Right kidney (tissue), 9 donors: ENCODE measurements at places on chromosomes 2 and 18.

DNA sequence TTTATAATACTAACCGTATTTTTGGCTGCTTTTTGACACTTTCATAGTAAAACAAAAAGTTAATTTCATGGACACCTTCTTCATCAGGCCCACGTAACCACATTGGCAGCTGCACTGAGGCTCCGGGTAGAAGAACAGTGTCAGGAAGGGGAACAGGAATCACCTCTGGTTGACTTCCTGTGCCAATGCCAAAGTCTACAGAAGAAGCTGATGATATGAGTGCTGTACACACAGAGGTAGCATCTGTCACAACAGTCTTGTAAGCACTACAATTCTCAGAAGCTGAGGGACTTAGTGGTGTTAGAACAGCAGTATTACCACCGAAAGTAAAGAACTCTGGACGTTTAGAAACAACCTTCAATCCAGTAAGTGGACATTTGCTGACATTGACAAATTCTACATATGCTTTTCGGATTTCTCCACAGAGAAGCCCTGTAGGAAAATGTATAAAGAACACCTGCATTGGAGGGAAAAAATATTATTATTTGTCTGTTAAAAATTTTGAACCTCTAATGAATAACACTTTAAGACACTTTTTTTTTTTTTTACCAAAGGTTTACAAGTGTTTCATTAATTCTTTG is 85.3 kb downstream of the TRAPPC8 start:
- DNase-seq = no peak

GRCh38 chr18:24259869-24260641 is 121.2 kb downstream of the CABYR start:
- no peak for DNase-seq

DNA sequence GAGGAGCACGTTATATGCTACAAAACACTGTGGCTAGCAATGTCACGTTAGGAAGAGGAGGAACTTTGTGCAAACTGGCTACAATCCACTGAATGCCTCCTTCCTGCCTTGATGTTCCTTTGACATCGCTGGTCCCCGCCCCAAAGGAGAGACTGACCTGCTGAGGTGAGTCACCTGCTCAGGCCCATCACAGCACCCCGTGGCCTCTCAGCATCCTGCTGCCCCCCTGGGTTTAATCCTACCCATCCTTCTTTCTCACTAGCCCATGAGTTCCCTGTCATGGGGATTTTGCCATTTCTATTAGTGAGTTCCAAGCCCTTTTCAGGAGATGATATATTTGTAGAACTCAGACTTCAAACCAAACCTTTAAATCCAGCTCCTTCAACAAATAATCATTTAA is 16.2 kb downstream of the DLGAP1 start:
- no peak for DNase-seq

GRCh38 chr2:207142461-207142860 is 23.3 kb downstream of the KLF7 start:
- peak; percentile 2 for DNase-seq

GRCh38 chr18:32724071-32724749 is 48.6 kb downstream of the KLHL14 start:
- no peak for DNase-seq

GRCh38 chr2:65742977-65743376 is 310.6 kb upstream of the SPRED2 start:
- no peak for DNase-seq

GRCh38 chr2:205972113-205972512 is 113.9 kb downstream of the INO80D start:
- DNase-seq = no peak

- DNase-seq = no peak
Measured at GRCh38 chr2:1222056-1222455, 191.2 kb upstream of the TPO start.

DNA sequence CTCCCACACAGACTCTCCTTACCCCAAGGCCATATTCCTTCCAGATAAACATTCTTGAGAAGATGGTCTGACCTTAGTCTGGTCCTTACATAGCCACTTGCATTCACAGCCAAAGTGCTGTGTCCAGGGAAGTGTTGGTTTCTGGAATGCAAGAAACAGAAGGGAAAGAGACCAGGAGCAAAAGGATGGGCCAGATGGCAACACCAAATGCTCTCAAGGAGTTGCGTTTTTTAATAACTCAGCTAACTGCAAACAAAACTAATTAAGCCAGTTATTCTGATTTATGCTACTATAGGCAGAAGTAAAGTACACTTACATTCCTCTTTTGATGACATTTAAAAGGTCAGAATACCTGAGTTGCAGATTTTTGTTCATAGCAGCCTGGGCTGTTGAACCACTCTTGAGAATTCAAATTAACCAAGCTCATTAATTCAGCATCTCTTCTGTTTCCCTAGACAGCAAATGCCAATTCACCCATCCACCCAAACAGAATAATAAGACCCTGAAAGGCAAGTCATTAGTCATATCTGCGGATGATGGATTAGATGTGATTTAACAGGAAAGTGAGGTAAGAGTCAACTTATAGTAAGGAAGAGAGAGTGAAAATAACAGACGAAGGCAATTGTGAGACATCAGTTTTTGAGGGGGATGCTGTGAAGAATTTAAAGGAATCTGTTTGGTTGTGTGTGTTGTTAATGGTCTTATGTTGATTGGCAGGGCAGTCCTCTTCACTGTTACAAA is 18.8 kb downstream of the CCDC85A start:
- DNase-seq = no peak
